ENCODE measurements at places on chromosomes 3 and 15. TPM values are rescaled to one million over a fixed set of nuclear protein-coding genes. Genes with fewer than 3 reads are reported as not detected.

- peaks cover 3% of the 10 kb centered on the region for H3K4me1 ChIP-seq
- H3K36me3 ChIP-seq: no peaks in the 10 kb centered on the region
- H3K27ac ChIP-seq: no peak overlapping the region
- DNase-seq: no peak
Measured at GRCh38 chr15:31367021-31367729, 40.5 kb downstream of the KLF13 start.

- DNase-seq: no peak
- no peaks in the 10 kb centered on the region for H3K36me3 ChIP-seq
- peaks cover 25% of the 10 kb centered on the region for H3K4me1 ChIP-seq
- no peaks in the 10 kb centered on the region for H3K27me3 ChIP-seq
- no peak overlapping the region for H3K4me3 ChIP-seq
- peak overlapping the region; percentile 71 for H3K27ac ChIP-seq
Measured at GRCh38 chr15:75673426-75674235, 25.9 kb downstream of the SNX33 start.

WDR72 gene
- total RNA-seq: 0.03 TPM

DNA sequence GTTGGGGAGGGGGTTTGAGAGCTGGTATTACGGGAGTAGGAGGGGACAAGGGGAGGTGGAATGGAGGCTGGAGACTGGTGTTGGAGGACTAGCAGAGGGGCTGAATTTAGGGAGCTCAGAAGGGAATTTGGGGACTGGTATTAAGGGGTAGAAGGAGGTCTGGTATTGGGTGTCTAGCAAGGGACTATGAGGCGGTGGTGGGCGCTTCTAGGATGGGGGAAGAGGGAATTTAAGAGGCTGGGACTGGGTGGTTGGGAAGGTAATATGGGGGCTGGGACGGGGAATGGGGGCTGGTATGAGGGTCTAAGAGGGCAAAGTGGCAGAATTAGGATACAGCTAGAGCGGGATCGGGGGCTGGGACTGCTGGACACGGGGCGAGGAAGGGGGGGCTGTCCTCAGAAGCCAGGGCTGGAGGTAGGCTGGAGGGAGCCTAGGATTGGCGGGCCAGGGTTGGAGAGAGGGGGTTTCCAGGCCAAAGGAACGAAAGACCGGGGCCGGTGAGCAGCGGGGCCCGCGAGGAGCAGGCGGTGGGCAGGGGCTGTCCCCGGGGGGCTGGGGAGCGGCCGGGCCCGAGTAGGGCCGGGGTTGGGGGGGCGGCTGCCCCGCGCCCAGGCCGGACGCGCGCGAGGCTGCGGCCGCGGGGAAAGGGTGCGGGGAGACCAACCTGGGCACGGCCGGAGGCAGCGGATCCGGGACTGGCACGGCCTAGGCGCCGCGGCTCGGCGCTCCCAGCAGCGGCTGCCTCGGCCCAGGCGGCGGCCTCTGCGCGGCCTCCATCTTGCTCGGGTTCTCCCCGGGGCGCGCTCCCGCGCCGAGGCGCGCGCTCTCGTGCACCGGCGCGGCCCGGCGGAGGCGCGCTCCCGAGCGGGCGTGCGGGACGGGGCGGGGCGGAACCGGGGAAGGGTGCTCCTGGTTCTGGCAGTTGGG, at the start of gene LHFPL4:
TSS of gene LHFPL4 (minus strand) at position 802 of the 927 bp plus-strand sequence. CDS start 1,143 bp downstream, outside the sequence.
- H3K27me3 ChIP-seq: peaks cover 7% of the 10 kb centered on the region
- H3K27ac ChIP-seq: no peak within 1 kb of the TSS
- no peaks in the 10 kb centered on the region for H3K4me1 ChIP-seq
- H3K4me3 ChIP-seq: no peak within 1 kb of the TSS

PATL2 gene
- 0.49 TPM for total RNA-seq

PP2D1 gene
- total RNA-seq: not detected

DNA sequence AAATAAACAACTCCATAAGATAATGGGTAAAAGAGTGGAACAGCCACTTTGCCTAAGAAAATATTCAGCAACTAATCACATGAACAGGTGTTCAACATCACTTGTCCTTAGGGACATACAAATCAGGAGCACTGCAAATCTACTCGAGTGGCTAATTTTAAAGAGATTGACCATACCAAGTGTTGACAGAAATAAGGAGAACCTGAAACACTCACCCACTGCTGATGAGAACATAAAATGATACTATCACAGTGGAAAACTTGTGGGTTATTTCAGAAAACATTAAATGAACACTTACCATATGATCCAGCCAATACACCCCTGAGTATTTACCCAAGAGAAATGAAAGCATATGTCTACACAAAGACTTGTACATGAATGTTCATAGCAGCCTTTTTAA, 70.5 kb downstream of the GABRB3 start:
- no peak for DNase-seq
- no peak overlapping the region for H3K4me3 ChIP-seq
- H3K36me3 ChIP-seq: no peaks in the 10 kb centered on the region
- no peaks in the 10 kb centered on the region for H3K4me1 ChIP-seq
- H3K27ac ChIP-seq: no peak overlapping the region

DNA sequence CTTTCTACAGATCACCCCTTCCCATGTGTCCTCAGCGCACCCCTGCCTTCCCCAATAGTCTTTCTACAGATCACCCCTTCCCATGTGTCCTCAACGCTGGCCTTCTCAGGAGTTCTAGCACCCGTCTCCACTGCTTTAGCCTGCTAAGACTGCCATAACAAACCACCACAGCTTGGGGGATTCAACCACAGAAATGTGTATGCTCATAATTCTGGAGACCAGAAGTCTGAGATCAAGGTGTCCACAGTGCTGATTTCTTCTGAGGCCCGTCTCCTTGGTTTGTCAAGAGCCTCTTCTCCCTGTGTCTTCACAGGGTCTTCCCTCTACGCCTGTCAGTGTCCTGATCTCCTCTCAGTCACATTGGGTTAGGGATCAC, 68.1 kb upstream of the CGNL1 start:
- no peaks in the 10 kb centered on the region for H3K27me3 ChIP-seq
- 0 out of 2 replicates have a peak, but pooled peaks cover 4% of the 10 kb centered on the region for H3K4me1 ChIP-seq
- H3K36me3 ChIP-seq: no peaks in the 10 kb centered on the region
- no peak overlapping the region for H3K4me3 ChIP-seq
